ENCODE measurements at places on chromosomes 1 and 21. TPM values are rescaled to one million over a fixed set of nuclear protein-coding genes. Genes with fewer than 3 reads are reported as not detected.

The ICOSLG gene
- total RNA-seq = 0.87 TPM

The ZNHIT6 gene
- total RNA-seq = 18.8 TPM

The CR1L gene
- not detected for total RNA-seq

The C1QB gene
- total RNA-seq = not detected

The CA6 gene
- not detected for total RNA-seq

The PODN gene
- total RNA-seq = 0.38 TPM

DNA sequence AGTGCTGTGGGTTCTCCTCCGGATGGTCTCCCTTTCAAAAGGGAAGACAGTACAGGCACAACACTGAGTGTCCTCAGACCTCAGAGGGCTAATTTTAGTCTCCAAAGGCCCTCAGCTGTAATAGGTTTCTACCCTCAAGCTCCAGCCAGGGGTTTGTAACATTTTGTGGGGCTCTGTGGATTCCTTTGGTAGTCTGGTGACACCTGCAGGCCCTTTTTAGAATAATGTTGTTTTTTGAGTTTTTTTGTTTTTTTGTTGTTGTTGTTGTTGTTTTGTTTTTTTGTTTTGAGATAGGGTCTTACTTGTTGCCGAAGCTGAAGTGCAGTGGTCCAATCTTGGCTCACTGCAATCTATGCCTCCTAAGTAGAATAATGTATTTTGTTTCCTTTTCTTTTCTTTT is 15.0 kb upstream of the TMEM201 start:
- H3K27me3 ChIP-seq = no peaks in the 10 kb centered on the region
- H3K36me3 ChIP-seq = peaks cover 12% of the 10 kb centered on the region
- DNase-seq = no peak
- H3K27ac ChIP-seq = no peak overlapping the region
- H3K4me1 ChIP-seq = peaks cover 10% of the 10 kb centered on the region
- H3K4me3 ChIP-seq = no peak overlapping the region

DNA sequence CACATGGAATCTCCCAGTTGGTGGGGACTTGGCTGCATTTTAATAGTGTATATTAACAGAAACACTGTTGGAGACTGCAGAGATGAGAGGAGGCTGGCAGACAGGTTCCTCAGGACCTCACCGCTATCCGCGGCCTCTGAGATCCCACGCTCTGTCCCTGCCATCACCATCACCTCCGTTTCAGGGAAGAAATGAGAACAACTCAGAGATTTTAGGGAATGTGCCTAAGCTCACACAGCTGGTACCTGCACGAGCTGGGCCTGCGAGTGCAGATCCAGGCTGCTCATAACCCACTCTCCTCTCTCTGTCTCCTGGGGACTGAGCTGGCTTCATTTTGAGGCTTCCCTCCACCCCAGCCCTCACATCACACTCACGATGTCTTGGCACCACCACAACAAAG is 62.0 kb downstream of the UMODL1 start:
- H3K36me3 ChIP-seq = no peaks in the 10 kb centered on the region
- no peaks in the 10 kb centered on the region for H3K4me1 ChIP-seq
- peaks cover 16% of the 10 kb centered on the region for H3K27me3 ChIP-seq
- no peak for DNase-seq
- no peak overlapping the region for H3K27ac ChIP-seq

- DNase-seq = no peak
- no peak overlapping the region for H3K4me3 ChIP-seq
- peaks cover 31% of the 10 kb centered on the region for H3K4me1 ChIP-seq
- H3K36me3 ChIP-seq = no peaks in the 10 kb centered on the region
- H3K27ac ChIP-seq = no peak overlapping the region
Observed at GRCh38 chr1:219573960-219574359, 38.9 kb downstream of the ZC3H11B start.

Measured in progenitor cell of endocrine pancreas (in vitro differentiated cells).